ENCODE measurements at places on chromosomes 7 and 10.
A peak's percentile ranks its signal among the peaks of the same experiment; 100 is the strongest.

GRCh38 chr7:44466300-44467216, 23.9 kb downstream of the NUDCD3 start:
- DNase-seq, result peak; percentile 37

DNA sequence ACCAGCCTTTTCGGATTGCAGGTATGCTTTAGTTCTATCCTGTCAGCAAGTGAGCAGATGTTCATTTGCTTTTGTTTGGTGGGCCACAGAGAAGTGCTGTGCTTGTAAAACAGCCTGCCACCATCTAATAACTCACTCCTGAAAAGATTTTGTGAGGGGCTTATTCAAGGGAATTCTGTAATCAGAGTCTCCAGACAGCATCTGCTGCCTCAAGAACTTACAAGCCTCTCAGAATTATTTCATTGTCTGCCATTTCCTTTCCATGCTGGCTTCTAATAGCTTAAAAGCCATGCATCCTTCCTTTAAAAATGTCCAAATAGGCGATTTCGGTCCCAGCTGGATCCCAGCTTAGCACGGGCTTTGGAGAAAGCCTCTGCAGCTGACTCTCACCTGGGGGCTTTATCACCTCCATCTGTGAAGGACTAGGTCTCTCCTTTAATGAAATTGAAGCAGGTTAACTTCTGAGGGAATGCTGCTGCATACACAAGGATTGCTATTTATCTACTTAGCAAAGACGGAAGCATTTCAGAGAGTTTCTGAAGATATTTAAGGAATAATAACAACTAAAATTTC, 48.0 kb downstream of the MALRD1 start:
- no peak for DNase-seq

- peak; percentile 38 for DNase-seq
Observed at GRCh38 chr10:71623098-71623985, 96.2 kb downstream of the C10orf105 start.

DNA sequence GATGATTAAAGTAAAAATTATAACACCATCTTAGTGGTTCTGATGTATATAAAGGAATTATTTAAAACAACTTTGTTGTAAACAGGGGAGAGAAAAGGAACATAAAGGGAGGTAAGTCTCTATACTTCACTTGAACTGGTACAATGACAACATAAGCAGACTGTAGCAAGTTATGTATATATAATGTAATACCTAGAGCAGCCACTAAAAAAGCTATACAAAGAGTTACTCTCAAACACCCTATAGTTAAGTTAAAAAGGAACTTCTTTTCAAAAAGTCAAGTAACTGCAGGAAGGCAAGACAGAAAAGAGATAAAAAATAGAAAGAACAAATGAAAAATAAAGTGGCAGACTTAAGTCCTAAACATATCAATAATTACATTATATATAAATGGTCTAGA, 82.3 kb downstream of the ZNF503 start:
- no peak for DNase-seq

DNA sequence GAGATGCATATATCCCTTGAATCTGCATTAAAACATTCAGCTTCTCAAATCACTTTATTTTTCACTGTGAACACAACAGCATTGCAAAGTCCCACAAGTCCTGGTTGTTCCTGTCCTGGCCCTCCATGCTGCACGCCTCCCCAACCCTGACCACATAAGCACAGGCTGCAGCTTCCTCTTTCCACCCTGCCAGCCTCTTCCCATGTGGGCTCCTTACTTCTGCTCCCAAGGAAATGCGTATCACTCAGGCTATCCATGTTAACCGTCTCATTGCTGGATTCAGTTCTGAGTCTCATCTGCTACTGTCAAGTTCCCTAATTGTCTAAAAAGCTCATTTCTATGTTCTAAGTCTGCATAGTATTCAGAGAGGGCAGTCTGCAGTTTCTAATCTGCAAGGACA, 89.7 kb upstream of the ZPBP start:
- peak; percentile 95 for DNase-seq

DNA sequence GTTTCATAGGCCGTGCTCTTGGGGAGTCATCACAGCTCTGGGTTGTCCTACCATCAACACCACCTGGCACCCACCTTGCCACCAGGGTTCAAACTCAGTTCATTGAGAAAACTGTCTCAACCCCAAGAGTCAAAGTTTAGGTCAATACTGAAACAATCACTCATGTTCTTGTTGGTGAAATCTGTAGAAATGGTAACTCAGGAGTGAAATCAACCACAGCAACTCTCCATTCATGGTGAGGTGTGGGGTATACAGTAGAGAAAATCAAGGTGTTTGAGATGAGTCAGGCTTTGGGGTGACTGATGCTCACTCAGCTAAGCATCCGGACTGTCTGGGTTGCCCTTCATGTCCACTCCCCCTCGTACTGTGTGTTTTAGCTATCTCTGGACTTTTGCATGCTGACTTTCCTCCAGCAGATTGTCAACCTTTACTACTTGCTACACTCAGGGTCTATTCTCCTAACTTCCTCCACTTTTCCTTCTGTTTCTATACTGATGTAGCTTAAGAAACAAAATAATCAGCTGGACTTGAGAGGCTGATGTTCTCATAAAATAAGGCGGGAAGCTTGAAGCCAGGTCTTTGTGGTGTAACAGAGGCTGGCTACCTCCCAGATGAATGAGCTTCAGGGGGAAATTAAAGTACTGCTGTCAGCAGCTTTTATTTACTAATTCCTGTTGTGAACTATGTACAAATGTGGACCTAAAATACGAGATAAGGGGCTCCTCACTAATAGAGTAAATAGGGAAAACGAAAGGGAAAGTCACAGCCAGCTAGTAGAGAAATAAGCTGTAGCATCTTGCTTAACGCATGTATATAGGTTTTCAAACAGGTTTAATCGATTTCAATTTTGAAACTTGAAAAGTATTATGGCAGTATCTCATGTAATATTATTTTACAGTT, 173.6 kb upstream of the AKR1E2 start:
- DNase-seq, result no peak

GRCh38 chr10:14782691-14783363, 8.1 kb upstream of the FAM107B start:
- DNase-seq, result no peak
